ENCODE measurements at places on chromosomes 5 and 9. TPM values are rescaled to one million over a fixed set of nuclear protein-coding genes. Genes with fewer than 3 reads are reported as not detected.

DNA sequence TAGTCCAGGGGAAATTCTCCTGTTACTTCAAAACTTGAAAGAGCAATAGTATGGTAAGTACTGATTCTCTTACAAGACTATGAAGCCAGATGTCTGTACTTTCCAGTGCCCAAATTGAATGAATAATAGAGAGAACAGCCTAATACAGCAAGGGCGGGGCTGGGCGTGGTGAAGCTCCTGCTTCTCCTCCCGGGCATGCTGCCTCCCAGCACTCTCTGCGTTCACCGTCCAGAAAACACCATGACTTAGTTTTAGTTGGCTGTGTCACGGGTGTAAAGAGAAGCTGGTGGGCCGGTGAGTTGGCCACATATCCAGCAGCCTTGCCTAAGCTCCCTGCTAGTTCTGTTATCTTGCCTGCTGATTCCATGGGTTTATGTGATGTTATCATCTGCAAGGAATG, 40.7 kb upstream of the ADAMTS2 start:
- no peaks in the 10 kb centered on the region for H3K36me3 ChIP-seq
- peak; percentile 34 for DNase-seq
- H3K27ac ChIP-seq = no peak overlapping the region
- H3K27me3 ChIP-seq = no peaks in the 10 kb centered on the region

GRCh38 chr9:106298997-106299396, 564.0 kb upstream of the ZNF462 start:
- no peaks in the 10 kb centered on the region for H3K4me1 ChIP-seq
- no peak overlapping the region for H3K4me3 ChIP-seq
- no peak for DNase-seq
- H3K27me3 ChIP-seq = no peaks in the 10 kb centered on the region
- no peaks in the 10 kb centered on the region for H3K36me3 ChIP-seq

GRCh38 chr5:138936-139335, 47.0 kb downstream of the PLEKHG4B start:
- no peaks in the 10 kb centered on the region for H3K4me1 ChIP-seq
- H3K27me3 ChIP-seq = 0 out of 2 replicates have a peak, but pooled peaks cover 4% of the 10 kb centered on the region
- no peaks in the 10 kb centered on the region for H3K36me3 ChIP-seq
- H3K27ac ChIP-seq = no peak overlapping the region
- no peak for DNase-seq
- H3K4me3 ChIP-seq = no peak overlapping the region

PLPP7 gene
- 0.13 TPM for total RNA-seq

DNA sequence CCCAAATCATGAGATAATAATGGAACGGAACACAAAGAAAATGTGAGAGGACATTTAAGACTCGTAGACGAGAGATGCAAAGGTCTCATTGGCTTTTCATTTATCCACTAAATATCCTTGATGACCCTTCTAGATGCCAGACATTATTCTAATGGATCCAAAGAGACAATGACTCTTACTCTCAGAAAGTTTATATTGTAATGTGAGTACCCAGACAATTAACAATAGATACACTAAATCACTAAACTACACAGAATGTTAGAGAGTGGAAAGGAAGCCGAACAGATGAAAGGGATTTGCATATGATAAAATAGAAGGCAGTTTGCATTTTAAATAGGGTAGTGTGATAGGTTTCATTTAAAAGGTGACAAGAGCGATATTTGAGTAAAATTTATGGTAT, 973.3 kb downstream of the TAF11L14 start:
- H3K4me3 ChIP-seq = no peak overlapping the region
- no peaks in the 10 kb centered on the region for H3K27me3 ChIP-seq
- no peaks in the 10 kb centered on the region for H3K4me1 ChIP-seq
- no peak for DNase-seq
- no peaks in the 10 kb centered on the region for H3K36me3 ChIP-seq
- no peak overlapping the region for H3K27ac ChIP-seq

DNA sequence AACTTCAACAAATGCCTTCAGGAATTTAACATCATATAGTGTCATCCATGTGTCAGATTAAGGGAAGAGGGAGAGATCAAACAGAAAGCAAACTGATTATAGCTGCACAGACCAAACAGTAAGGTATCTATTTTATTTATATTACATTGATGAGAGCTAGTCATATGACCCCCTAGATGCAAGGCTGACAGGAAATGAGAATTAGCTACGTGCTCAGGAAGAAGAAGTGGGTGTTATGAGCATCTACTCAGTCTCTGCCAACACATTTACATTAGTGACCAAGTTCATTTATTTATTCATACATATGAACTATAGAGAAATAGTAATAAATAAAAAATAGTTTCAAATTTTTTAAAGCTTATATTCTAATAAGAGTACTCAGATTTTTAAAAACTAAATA, 787.3 kb downstream of the KCTD16 start:
- no peak for DNase-seq
- H3K27ac ChIP-seq = no peak overlapping the region
- H3K27me3 ChIP-seq = no peaks in the 10 kb centered on the region
- H3K4me1 ChIP-seq = no peaks in the 10 kb centered on the region
- no peaks in the 10 kb centered on the region for H3K36me3 ChIP-seq

KLHL9 gene
- 41.9 TPM for total RNA-seq

DNA sequence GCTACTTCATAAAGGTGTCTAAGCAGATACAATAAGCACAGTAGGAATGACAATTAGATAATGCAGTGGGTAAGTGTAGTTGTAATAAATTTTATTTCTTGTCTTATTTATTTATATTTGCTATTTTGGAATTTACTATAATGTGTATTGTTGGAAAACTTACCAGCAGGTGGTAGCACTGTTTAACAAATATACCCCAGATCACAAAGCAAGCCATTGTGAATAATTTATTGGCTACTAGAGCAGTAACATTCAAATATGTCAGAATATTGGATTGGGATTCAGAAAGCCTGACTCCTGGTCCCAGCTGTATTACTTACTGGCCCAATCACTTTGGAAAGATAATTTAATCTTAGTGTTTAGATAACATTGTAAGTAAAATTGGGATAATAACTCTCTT, 78.0 kb downstream of the ISOC1 start:
- no peaks in the 10 kb centered on the region for H3K4me1 ChIP-seq
- DNase-seq = peak; percentile 0
- H3K36me3 ChIP-seq = no peaks in the 10 kb centered on the region
- H3K27me3 ChIP-seq = no peaks in the 10 kb centered on the region

PTPN3 gene
- total RNA-seq = 1.3 TPM

- no peak overlapping the region for H3K27ac ChIP-seq
- DNase-seq = no peak
- H3K27me3 ChIP-seq = no peaks in the 10 kb centered on the region
- H3K36me3 ChIP-seq = peaks cover 28% of the 10 kb centered on the region
Measured at GRCh38 chr5:7881091-7881490, 12.1 kb downstream of the MTRR start.

DNA sequence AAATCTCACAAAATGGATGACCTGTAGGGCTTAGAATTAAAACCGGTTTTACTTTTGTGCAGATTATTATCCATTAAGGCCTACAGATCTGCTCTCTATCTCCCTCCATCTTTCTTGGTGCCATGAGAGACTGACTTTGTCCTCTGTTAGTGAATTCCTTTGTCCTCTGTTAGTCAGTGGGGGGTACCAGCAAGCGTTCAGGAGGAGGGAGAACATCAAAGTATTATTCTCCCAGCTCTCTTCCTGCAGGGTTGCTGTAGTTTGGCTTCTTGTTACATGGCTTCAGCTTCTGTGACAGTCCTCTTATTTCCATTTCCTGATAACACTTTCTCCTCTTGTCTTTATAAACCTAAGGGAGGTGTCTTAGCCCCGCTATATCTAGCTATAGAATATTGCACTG, 850.5 kb upstream of the SEMA6A start:
- H3K36me3 ChIP-seq = no peaks in the 10 kb centered on the region
- no peaks in the 10 kb centered on the region for H3K4me1 ChIP-seq
- no peaks in the 10 kb centered on the region for H3K27me3 ChIP-seq
- no peak overlapping the region for H3K27ac ChIP-seq
- no peak overlapping the region for H3K4me3 ChIP-seq

LTC4S gene
- 3.7 TPM for total RNA-seq

DNA sequence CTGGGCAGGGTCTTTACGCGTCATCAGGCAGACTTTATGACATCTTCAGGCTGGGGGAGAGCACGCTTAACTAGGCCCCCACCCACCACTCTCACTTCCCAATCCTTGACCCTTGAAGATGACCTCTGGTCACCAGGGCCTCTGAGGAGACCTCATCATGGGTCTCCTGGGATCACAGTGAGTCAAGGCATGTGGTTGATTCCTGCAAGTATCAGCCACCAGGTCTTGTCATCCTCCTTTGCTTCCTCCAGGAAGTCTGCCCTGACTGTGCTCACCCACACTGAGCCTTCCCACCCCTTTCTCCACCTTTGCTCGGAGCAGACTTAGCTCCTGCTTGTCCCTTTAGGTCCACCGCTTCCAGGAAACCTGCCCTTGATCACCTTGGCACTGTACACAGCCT, 17.3 kb downstream of the ODF2 start:
- no peak overlapping the region for H3K27ac ChIP-seq
- no peak overlapping the region for H3K4me3 ChIP-seq
- no peaks in the 10 kb centered on the region for H3K27me3 ChIP-seq
- H3K4me1 ChIP-seq = no peaks in the 10 kb centered on the region
- peaks cover 7% of the 10 kb centered on the region for H3K36me3 ChIP-seq

RGS7BP gene
- total RNA-seq = 0.11 TPM

- no peaks in the 10 kb centered on the region for H3K27me3 ChIP-seq
- no peak overlapping the region for H3K27ac ChIP-seq
- peaks cover 7% of the 10 kb centered on the region for H3K4me1 ChIP-seq
- H3K4me3 ChIP-seq = no peak overlapping the region
- peak; percentile 13 for DNase-seq
Measured at GRCh38 chr5:33563983-33564908, 123.5 kb downstream of the TARS1 start.

ARSB gene
- total RNA-seq = 43.7 TPM

TRIM23 gene
- 19.1 TPM for total RNA-seq

PCDHGC4 gene
- total RNA-seq = 0.54 TPM

GRCh38 chr5:51468196-51468595, 84.9 kb downstream of the ISL1 start:
- H3K27ac ChIP-seq = no peak overlapping the region
- no peaks in the 10 kb centered on the region for H3K27me3 ChIP-seq
- no peaks in the 10 kb centered on the region for H3K4me1 ChIP-seq
- no peak overlapping the region for H3K4me3 ChIP-seq
- no peaks in the 10 kb centered on the region for H3K36me3 ChIP-seq
- DNase-seq = no peak

GABRA6 gene
- total RNA-seq = not detected

- DNase-seq = no peak
- H3K4me3 ChIP-seq = no peak overlapping the region
- H3K4me1 ChIP-seq = no peaks in the 10 kb centered on the region
- no peak overlapping the region for H3K27ac ChIP-seq
Measured at GRCh38 chr9:127253446-127253845, 11.1 kb upstream of the GARNL3 start.

GRCh38 chr5:10288592-10289219, 19.0 kb downstream of the CMBL start:
- no peak overlapping the region for H3K27ac ChIP-seq
- no peak overlapping the region for H3K4me3 ChIP-seq
- no peaks in the 10 kb centered on the region for H3K36me3 ChIP-seq

- no peak overlapping the region for H3K4me3 ChIP-seq
- no peaks in the 10 kb centered on the region for H3K27me3 ChIP-seq
- peak; percentile 94 for DNase-seq
- H3K27ac ChIP-seq = peak overlapping the region; percentile 90
Measured at GRCh38 chr5:55597014-55597981, 62.5 kb upstream of the PLPP1 start.

DNA sequence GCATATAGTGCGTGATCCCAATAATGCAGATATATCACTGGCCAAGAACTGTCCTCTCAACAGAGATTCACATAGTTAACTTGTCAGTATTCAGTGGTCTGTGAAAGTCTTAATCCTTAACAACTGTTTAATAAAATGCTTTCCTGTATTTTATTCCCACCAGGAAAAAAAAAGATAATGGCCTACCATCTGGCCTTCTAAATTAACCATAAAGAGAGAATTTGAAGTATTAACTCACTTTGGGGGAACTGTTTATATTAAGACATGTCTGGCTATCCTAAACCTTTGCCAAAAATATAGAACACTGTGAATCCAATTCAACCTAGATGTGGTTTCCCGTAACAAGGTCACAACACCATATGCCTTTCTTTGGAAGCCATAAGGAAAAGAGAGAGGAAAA, 818 bp upstream of the FREM1 start:
- 0 out of 2 replicates have a peak, but pooled peaks cover 5% of the 10 kb centered on the region for H3K4me1 ChIP-seq
- no peak overlapping the region for H3K27ac ChIP-seq
- DNase-seq = no peak
- H3K4me3 ChIP-seq = no peak overlapping the region

- no peaks in the 10 kb centered on the region for H3K36me3 ChIP-seq
- H3K27ac ChIP-seq = no peak overlapping the region
- no peak overlapping the region for H3K4me3 ChIP-seq
- no peaks in the 10 kb centered on the region for H3K4me1 ChIP-seq
Measured at GRCh38 chr9:90198956-90199355, 443.7 kb downstream of the DIRAS2 start.

- H3K36me3 ChIP-seq = no peaks in the 10 kb centered on the region
- no peaks in the 10 kb centered on the region for H3K27me3 ChIP-seq
- H3K27ac ChIP-seq = no peak overlapping the region
- no peak overlapping the region for H3K4me3 ChIP-seq
- no peak for DNase-seq
Measured at GRCh38 chr5:19261879-19262278, 726.1 kb downstream of the CDH18 start.

DNA sequence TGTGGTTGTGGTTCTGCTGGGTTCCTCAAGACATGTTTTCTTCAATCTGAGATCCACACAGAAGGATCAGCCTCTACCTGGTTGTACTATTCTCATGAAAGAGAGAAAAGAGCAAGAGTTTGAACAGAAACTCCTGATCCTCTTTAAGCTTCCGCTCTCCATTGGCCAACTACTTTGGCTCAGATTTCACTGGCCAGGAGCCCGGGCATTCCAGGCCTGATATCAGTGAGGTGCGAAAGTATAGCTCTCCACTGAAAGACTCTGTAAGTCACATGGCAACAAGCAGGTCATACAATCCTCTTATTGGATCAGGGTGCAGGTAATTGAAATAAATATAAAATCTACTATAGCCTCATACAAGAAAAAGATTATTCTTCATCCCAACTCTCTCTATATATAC, 920.5 kb downstream of the TLE4 start:
- H3K4me1 ChIP-seq = no peaks in the 10 kb centered on the region
- H3K27me3 ChIP-seq = no peaks in the 10 kb centered on the region
- H3K27ac ChIP-seq = no peak overlapping the region
- DNase-seq = no peak
- no peak overlapping the region for H3K4me3 ChIP-seq

DNA sequence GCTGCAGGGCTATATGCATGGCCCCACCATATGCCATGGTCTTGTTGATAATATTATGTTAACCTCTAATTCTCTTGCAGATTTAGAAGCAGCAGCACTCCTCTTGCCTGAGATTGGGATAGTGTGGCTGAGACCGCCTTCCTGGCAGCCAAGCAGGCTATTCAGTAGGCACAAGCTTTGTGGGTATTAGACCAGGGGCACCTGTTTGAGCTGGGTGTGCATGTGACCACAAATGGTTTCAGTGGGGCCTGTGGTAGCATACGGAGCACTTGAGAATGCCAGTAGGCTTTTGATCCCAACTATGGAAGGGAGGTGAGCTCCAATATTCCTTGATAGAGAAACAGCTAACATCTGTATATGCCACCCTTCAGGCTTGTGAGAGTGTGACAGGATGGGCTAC, 625.1 kb upstream of the NUDT12 start:
- no peak overlapping the region for H3K4me3 ChIP-seq
- no peak for DNase-seq
- no peaks in the 10 kb centered on the region for H3K4me1 ChIP-seq
- no peaks in the 10 kb centered on the region for H3K36me3 ChIP-seq
- H3K27me3 ChIP-seq = no peaks in the 10 kb centered on the region

- no peak overlapping the region for H3K4me3 ChIP-seq
- no peak for DNase-seq
- no peak overlapping the region for H3K27ac ChIP-seq
- H3K4me1 ChIP-seq = 0 out of 2 replicates have a peak, but pooled peaks cover 4% of the 10 kb centered on the region
- no peaks in the 10 kb centered on the region for H3K36me3 ChIP-seq
- no peaks in the 10 kb centered on the region for H3K27me3 ChIP-seq
Measured at GRCh38 chr5:159471904-159472303, 141.6 kb upstream of the IL12B start.
